LoVo (cell line): ENCODE measurements at places on chromosomes 1 and 21.

- no peak for DNase-seq
Observed at GRCh38 chr1:3892748-3893147, 7.3 kb downstream of the C1orf174 start.

DNA sequence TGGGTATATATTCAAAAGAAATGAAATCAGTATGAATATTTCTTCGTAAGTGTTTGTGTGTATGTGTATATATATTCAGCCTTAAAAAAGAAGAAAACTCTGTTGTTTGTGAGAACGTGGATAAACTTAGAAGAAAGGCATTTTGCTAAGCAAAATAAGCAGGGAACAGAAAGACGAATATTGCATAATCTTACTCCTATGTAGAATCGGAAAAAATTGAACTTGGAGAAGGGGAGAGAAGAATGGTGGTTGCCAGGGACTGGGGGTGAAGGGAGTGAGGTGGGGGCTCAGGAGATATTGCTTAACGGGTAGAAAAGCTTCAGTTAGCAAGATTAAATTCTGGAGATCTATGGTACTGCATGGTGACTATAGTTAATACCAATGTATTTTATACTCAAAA is 40.3 kb upstream of the NEK7 start:
- DNase-seq = no peak

- DNase-seq = no peak
Observed at GRCh38 chr1:11485191-11485590, 6.2 kb downstream of the DISP3 start.

- no peak for DNase-seq
Observed at GRCh38 chr1:3415260-3416090, 39.0 kb upstream of the ARHGEF16 start.
